T-helper 2 cell (primary cell): ENCODE measurements at places on chromosomes 11 and 22.

DNA sequence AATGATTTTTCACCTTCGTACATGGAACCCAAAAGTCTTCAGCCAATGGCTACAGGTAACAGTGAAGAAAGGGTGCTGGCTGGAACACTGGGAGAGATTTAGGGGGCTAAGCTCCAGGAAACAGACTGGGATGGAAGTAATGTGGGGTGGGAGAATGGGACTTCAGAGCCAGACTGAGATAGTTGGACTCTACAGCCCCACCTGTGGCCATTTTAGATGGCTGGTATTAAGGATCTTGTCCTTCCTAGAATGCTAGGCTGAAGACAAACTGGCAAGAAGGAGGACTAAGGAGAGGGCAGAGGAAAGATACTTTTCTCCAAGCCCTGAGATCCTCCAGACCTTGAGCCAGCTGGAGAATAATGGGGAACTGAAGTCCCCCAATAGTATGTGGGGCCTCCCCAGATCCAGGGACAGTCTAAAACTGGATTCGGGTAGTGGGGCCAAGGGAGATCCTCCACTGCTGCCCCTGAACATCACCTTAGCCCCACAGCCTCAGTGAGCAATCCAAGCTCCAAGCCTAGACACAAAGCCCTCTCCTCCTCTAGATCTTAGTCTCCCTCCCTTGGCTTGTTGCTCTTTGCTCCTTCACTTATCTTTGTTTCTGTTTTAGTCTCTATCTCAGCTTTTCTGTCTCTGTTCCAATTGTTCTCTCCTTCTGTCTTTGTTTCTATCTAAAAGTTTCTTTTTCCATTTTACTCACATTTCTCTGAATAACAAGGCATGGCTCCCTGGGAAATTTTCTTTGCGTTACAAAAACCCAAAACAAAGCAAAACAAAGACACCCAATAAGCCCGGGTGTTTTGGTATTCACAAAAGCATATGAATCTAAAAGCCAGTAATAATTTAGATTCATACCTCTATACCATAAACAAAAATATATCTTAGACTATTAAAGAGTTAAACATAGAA is 16.2 kb upstream of the RRAS2 start:
- DNase-seq: no peak

- DNase-seq: no peak
Observed at GRCh38 chr11:104841185-104841584, 57.1 kb downstream of the CASP12 start.

GRCh38 chr11:117427356-117427874 is 99.8 kb downstream of the CEP164 start:
- no peak for DNase-seq

DNA sequence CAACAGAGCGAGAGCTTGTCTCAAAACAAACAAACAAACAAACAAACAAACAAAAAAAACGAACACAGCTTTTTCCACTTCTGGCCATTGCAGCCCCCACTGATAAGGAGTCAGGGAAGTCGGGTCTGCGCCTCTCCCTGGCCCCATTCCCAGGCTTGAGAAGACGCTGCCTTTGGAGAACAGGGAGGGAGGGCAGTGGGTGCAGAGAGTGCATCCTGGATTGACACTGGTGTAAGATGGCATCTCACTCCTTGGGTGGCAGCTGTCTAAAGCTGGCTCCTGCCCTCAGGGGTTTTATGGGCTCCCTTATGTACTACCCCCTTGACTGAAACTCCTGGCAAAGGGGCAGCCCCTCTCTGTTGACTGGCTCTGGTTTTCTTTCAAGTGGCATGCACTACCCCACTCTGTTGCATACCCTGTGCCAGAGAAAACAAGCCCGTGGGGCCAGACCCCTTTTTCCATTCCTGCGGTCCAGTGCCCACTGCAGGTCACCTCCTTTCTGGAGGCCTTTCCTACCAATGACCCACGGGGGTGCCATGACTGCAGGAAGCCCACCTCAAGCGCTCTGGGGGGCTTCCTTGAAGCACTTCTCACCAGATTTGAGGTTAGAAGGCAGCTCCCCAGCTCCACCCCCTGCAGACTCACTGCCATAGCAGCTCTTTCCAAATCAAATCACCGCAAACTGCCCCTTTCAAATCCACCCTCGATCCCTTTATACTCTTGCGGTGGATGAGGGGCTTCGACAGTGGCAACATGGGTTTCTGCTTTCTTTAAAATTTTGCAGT is 12.7 kb downstream of the DRAP1 start:
- no peak for DNase-seq
